Activated T-cell treated with anti-CD3 and anti-CD28 coated beads for 4 hours (primary cell): ENCODE measurements at places on chromosomes 2 and 18.

DNA sequence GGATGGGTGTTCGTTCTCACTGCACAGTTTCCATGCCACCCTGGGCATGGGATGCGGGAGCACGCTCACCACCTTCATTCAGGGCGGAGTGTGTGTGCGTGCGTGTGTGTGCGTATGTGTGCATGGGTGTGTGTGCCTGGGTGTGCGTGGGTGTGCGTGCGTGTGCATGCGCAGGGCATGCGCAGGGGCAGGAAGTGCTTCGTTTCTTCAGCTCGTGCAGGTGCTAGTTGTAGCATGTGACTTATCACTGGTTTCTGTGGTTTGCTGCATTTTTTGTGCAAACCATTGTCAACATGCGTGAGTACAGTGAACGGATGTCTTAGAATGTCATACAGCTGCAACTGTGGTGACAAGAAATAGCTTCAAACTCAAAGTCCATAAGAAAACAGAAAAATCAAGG lies 179.5 kb downstream of the PTGR3 start:
- DNase-seq: no peak

- no peak for DNase-seq
These were observed 25.5 kb upstream of the SEC11C start for GRCh38 chr18:59114160-59114559.

DNA sequence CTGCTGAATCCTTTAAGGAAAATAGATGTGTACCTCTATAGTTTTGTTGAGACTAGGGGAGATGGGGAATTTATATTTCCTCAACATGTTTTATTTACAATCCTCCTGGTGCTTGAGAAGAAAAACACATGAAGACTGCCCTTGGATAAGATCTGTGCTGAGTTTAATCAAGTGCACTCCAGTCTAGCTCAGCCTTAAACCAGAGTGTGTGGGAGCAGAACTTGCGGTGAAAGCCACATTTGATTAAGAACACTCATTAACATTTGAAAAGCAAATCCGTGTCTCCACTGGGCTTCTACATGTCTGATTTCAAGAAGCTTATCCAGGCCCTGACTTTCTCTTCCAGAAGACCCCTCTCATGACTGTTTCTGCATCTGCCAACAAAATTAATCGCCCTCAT lies 84.8 kb upstream of the ITGA6 start:
- DNase-seq: no peak

DNA sequence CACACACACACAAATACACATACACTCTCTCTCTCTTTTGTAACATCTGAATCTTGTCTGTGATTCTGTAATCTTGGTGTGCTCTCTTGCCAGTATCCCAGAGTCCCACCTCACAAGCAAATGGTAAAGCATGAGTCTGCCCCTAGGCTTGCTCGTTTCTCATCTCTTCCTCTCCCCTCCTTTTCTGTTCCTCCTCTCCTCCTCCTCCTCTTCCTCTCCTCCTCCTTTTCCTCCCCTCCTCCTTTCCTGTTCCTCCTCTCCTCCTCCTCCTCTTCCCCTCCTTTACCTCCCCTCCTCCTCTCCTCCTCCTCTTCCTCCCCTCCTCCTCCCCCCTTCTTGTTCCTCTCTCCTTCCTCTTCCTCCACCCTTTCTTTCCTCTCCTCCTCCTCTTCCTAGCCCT lies 59.0 kb downstream of the TNFRSF11A start:
- DNase-seq: no peak

DNA sequence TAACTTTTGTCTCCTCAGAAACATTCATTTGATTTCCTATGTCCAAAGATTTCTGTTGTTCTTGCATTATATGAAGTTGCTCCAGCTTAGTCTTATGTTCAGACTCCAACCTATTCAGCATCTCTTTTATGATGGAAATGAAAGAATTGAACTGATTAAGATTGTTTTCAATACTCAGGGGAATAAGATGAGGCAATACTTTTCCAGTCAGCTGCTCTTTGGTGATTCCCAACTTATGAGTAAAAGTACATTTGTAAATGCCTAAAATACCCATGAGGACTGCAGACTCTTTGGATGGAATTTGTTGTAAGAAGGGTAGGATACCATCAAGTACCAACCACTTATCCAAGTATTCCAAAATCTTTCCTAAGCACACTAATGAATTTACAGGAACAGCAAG lies 39.8 kb downstream of the TRAK2 start:
- DNase-seq: no peak

DNA sequence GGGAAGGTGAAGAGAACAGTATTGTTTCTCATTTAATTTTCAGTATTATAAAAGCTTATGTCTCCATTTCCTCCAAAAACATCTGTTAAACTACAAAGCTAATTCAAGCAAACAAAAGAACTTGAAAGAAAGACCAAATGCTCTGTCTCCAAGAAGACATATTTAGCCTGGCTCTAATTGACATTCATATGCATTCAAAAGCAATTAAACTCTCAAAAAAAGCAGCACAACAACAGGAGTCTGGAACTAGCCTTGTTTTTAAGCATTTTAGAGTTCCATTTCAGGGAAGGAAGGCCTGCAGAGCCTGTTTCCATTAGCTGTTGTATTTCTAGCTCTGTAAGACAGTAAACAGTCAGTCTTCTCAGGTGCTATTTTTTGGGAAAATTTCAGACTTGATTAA lies 447.9 kb downstream of the TDRD15 start:
- no peak for DNase-seq

GRCh38 chr2:11387843-11388242 lies 43.4 kb upstream of the ROCK2 start:
- no peak for DNase-seq

GRCh38 chr2:171084128-171084527 lies 76.6 kb downstream of the TLK1 start:
- no peak for DNase-seq

DNA sequence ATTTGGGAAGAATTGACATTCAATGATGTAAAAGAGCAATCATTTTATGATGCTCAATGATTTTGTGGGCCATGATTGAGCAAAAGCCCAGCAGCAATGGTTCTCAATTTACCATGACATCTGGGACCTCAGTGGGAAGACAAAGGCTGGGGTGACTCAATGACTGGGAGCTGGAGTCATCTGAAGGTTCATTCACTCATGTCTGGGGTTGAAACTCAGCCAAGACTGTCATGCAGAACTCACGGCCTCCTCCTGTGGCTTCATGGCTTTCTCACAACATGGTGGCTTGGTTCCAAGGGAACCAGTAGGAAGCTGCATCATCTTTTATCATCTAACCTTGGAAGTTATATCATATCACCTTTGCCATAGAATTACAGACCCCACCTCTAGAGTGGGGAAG lies 45.1 kb upstream of the CD226 start:
- DNase-seq: no peak

DNA sequence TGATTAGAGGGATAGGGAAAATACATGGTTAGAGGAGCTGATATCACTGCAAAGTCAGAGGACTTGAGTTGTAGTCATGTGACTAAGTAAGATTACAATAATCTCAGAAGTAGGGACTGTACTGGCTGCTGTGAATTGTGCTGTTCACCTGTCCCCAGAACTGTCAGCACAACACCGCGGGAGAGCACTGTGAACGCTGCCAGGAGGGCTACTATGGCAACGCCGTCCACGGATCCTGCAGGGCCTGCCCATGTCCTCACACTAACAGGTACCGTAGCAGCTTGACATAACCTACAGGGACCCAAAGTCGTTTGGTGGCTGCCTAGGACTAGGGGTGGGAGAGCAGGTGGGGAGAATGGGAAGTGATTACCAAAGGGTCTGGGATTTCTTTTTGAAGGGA lies 132.8 kb upstream of the TTC39C start:
- DNase-seq: no peak

DNA sequence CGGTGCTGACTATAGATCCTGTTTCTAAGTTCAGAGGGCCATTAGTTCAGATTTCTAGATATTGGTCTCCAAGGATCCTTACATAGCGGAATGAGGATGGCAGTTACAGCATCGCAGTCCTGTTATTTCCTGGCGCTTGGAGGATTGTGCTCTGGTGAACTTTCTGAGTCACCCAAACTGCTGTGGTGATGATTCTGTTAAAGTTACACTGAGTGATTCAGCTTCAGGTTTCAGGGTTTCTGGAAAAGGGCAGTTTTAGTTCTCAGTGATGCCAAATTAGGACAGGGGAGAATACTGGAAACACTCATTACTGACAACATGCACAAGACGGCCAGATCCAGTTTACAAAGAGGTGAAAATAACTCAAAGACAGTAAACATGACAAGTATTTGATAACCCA lies 52.1 kb upstream of the ANKRD62 start:
- no peak for DNase-seq

GRCh38 chr2:226652369-226652768 lies 147.3 kb downstream of the IRS1 start:
- no peak for DNase-seq

- no peak for DNase-seq
These were observed 9.0 kb upstream of the RASGRP3 start for GRCh38 chr2:33467413-33467812.

DNA sequence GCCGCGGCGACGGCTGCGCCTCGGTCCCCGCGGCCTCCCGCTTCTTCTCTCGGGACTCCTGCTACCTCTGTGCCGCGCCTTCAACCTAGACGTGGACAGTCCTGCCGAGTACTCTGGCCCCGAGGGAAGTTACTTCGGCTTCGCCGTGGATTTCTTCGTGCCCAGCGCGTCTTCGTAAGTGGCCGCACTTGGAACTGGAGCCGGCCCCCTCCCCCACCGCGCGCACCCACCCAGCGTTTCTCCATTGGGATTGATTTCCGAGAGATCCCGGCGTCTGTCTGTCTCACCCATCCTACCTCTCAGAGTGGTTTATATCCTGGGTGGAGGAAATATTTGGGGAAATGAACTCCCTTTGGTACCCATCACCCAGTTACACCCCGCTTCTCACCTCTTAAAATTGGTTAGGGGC lies 498 bp downstream of the ITGAV start:
- no peak for DNase-seq

DNA sequence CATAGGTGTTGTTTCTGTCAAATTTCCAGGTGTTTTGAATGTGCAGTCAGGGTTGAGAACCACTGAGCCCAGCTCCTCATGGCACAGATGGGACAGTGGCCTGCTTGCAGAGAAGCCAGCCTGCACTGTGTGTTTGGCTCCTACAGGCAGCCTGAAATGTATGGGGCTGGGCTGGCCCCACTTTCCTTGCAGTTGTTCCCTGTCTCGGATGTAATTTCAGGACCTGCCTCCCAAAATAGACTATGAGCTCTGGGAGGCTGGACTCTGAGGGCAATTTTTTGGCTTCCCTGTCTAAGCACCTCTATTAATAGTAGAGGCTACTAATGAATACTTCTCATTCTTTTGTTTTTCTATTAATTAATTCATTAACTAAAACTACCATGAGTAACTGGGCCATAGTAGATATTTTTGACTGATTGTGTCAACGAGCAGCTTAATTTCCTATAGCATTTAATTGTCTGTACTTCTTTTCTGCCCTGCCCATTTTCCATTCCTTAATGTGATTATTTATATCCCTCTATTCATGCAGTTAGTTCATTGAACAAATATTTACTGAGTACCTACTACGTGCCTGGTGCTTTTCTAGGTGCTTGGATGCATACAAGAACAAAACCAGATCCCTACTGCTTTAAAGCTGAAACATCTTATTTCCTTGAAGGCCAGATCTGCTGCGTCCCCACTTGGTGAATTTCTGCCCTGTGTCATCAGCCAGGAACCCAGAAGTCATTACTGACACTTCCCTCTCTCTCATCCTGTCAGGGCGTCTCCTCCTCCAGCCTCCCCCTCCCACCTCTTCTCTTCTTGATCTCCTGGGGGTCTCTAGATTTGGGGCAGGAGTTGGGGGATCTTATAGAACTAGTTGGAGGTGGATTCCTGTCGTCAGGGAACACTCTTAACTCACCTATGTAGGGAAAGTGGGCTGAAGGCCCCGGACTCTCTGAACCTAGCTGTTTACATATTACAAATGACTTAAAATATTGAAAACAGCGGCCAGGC lies 16.3 kb downstream of the DYSF start:
- no peak for DNase-seq

DNA sequence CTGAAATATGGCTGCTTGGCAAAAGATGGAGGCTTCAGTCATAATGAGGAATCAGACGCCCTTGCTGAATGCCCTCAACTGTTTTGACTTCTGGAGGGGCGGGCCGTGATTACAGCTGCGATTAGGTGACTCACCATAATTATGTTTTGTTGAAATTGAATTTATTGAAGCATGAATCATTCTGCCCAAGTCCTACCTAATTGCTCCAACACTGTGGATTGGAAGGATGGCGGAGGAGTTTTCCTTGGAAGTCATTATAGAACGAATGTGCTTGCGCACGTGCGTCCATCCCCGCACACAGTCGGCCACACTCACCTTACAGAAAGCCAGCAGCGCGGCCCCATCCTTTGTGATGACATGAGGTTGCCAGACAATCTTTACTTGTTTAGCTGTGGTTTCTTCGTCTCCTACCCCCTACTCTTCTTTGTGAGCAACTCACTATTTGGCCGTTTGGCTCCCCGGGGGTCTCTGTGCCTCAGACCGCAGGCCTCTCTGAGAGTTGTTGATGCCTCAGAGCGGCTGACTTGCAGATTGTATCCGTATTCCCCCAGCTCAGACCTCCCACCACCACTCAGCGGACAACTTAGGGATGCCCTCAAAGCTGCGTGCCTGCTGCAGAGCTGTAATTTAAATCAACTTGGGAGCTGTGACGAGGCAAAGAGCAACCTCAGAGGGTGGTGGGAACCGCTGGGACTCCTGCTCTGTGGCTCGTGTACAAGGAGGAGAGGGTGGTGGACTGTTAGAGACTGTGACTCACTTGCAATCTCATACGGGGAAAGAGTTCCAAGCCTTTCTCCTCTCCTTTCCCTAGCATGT lies 513.4 kb downstream of the TNS1 start:
- no peak for DNase-seq

DNA sequence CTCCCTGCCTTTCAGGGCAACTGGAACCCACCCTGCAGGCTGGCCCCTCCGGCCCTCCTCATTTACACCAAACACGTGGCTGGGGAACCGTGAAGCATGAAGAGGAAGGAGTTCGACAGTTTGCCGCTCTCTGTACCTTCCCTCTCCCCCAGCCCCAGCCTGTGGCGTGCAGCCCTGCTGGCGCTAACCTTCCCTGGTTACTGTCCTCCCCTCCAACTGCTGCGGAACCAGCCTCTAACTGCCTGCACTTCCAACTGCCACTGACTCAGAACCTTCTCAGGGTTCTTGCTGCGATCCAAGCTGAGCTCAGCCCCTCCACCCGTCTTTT lies 19.2 kb upstream of the GNAL start:
- no peak for DNase-seq

DNA sequence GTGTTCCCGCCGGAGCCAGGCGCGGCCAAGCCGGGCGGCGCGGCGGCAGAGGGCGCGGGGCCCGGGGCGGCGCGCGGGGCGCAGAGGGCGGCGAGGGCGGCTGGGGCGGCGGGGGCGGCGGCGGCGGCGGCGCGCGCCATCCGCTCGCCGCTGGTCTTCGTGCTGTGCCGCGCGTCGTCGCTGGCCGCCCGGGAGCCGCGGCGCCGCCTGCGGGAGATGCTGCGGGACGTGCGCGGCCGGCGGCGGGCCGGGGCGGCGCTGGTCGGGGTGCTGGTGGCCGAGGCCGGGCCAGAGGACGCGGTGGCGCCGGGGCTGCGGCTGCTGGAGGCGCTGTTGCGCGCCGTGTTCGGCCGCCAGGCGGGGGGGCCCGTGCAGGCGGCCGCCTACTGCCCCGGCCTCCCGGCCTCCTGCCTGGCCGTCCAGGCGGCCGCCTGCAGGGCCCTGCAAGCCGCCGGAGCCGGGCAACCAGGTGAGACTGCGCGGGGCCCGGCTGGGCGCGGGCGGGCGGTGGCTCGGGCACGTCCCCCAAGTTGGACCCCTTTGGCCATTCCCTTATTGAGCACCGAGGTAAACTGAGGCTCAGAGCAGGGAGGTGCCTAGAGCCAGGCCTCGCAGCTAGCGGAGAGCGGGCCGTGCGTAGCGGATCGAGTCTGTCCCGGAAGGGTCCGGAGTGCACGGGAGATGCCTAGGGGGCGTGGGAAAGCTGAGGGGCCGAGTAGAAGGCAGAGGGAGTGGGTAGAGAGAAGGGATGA lies 584 bp downstream of the C2orf72 start:
- DNase-seq: no peak
